Right ventricle myocardium superior (tissue), 1 donor: ENCODE measurements at places on chromosomes 3 and 15. TPM values are rescaled to one million over a fixed set of nuclear protein-coding genes. Genes with fewer than 3 reads are reported as not detected.

TMC3 gene
- total RNA-seq, result not detected

TNNC1 gene
- total RNA-seq, result 7,948 TPM

DNA sequence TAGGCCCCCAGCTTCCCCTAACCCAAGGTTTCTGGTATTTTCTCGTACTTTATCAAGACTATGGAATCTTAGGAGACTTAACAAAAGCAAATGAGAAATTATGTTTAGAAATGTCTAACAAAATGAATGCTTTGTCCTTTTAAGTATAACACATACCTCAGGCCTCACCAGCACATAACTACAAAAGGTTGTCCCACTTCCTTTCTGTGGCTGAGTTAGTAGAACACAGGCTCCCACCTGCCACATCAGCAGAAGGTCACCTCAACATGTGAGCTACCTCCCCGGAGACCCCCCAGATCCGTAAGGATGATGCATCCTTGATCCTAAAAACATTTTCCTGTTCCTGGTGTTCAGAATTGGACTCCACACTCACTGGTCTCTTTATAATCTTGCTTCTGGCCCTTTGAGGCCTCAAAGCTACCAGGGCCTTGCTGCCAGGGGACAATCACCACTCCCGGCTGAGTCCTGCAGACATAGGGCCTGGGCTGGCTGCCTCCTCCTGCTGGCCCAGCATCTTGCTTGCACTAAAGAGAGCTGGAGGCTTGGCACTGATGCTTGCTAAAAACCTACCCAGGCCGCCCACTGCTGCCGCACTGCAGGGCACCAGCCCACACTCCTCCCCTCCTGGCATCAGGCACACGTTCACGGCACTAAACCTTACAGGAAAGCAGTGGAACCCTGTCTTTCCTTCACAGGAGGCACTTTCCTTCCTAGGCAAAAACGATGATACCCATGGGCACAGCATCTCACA is 2.9 kb downstream of the CCRL2 start:
- DNase-seq, result peak; percentile 58

DPH6 gene
- total RNA-seq, result 17.6 TPM

DNA sequence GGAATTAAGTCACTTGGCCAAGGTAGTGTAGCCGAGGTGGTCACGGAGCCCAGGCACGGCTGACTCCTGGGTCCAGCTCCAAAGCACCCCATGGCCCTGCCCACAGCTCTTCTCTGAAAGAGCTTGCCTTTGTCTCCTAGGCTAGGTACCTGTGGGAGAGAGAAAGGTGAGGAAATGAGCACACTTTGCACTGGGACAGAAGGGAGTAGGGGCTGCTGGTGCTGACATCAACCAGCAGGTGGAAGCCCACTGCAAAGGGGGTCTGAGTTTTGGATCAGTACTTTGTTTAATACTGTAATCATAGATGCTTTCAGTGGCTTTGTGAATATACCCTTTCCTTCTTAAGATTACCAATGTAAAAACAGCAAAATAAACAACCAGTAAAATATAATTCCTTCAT is 128.3 kb upstream of the EIF1B start:
- no peak for DNase-seq

A4GNT gene
- not detected for total RNA-seq

DNA sequence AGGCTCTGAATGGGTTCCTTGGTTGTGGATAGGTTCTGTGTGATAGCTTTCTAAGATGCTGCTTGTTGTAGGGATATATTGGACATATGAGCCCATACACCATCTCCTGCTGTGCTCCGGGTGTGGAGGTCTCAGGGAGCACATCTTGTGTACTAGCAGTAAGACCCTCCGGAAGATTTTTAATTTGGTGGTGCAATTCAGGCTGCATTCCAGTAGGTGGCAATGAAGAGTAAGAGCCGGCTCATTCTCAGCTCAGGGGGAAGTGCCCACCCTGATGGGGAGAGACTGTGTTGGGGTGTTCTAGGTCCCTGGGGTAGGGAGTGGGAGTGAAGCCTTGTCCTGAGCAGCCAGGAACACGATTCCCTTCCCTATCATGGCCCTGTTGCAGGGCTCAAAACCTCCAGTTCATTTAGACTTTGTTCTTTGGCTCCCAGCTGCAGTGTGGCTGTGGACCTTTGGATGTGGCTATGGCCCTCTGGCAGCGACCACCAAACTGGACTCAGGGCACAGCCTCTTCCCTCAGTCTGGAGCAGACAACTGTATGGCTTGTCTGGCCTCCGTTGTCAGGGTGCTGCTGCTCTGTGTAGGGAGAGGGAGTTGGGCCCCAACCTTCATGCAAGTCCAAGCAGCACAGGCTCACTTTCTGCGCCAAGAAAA is 104.7 kb downstream of the UNC13C start:
- DNase-seq, result no peak

DNA sequence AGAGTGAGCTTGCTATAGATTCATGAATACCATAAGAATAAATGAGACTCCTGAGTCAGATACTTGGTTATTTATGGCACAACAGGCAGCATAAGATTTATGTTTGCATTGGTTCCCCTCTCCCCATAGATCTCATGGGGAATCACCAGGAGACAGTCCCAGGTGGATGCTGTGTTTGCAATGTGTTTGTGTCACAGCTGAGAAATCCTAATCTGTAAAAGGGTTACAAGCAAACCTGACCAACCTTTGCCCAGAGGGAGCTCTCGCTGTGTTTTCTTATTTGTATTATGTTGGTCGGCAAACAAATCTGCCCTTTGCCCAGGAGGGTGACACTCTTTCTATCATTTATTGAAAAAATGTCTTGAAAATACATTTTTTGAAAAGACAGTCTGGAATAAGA is 236.2 kb downstream of the ZPLD1 start:
- no peak for DNase-seq

DNA sequence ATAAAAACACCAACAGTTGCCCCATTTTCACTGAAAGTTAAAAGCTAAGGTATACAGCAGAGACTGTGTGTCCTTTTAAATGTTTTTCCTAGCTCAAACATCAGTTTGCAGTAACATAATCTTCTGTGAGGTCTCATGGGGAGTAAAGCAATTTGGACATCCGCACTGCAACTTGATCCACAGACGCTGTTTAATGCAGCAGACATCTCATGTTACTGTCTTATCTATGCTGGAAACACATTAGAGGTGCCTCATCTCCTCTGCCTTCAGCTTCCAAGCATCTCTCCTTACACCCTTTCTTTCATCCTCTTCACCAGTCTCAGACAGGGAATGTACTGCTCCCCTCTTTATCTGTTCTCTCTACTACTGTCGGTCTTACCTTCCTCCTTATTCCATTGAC is 53.7 kb upstream of the ATP11B start:
- DNase-seq, result no peak

CHL1 gene
- 24.2 TPM for total RNA-seq

DNA sequence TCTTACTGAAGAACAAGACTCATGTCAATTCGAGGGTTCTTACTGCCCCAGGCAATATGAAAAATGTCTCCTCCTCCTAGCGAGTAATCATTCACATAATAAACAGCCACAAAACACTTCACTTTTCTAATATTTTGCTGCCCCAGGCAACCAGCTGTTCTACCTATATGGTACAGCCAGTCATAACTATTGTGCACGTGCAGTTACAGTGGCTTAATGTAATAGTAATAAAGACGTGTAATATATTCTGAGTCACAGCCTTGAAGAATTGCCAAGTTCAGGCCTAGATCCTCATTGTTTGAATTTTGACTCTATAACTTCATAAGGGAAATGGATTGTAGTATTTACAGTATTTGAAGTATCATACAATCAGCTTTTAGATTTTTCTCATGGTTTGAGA is 1250.0 kb upstream of the GBE1 start:
- no peak for DNase-seq

- DNase-seq, result no peak
Observed at GRCh38 chr3:167887096-167887495, 151.6 kb downstream of the SERPINI1 start.

DNA sequence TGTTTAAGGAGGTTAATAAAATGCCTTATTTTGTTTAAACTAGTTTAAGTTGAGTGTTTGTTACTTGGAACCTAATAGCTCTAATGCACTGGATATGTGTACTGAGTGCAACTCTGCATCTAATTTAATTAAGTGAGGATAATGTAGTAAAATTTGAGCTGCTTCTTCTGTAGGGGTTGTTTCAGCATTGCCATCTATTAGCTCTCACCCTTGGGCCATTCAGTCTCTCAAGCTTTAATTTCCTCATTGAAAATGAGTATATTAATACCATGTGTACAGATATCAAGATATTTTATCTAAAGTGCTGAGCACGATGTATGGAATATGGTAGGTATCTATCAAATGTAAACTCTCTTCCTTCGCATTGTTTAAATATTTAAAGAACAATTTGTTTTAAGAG is 375.7 kb upstream of the LRRC3B start:
- DNase-seq, result no peak

DPH3 gene
- total RNA-seq, result 18.1 TPM

- no peak for DNase-seq
Observed at GRCh38 chr3:112619295-112619694, 21.6 kb downstream of the CCDC80 start.

GRCh38 chr15:90957031-90957790 is 2.5 kb downstream of the RCCD1 start:
- DNase-seq, result no peak

- no peak for DNase-seq
Observed at GRCh38 chr3:78588906-78589621, 1178.7 kb downstream of the ROBO1 start.

GRCh38 chr3:169748670-169749069 is 16.2 kb downstream of the TERC start:
- no peak for DNase-seq
